ENCODE measurements at places on chromosomes 6 and 20.

- no peak for DNase-seq
Measured at GRCh38 chr6:43290905-43291355, 7.1 kb upstream of the SLC22A7 start.

DNA sequence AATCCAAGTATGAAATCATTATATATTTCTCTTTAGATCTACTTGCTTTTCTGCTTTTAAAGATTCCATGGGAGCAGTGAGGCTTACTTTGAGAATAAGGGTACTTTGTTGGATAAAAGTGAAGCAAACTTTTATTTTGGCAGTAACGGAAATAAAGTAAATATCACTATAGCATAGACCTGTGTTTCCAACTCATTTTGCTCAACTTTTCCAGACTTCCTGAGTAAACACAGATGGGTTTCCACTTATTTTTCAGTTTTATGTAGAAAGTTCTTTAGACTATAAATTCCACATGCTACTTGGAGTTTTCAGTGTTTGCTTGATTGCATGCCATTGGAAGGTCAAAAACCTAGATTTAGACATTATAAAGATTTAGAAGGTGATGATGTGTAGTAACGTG lies 6.2 kb downstream of the STX16 start:
- no peak for DNase-seq

DNA sequence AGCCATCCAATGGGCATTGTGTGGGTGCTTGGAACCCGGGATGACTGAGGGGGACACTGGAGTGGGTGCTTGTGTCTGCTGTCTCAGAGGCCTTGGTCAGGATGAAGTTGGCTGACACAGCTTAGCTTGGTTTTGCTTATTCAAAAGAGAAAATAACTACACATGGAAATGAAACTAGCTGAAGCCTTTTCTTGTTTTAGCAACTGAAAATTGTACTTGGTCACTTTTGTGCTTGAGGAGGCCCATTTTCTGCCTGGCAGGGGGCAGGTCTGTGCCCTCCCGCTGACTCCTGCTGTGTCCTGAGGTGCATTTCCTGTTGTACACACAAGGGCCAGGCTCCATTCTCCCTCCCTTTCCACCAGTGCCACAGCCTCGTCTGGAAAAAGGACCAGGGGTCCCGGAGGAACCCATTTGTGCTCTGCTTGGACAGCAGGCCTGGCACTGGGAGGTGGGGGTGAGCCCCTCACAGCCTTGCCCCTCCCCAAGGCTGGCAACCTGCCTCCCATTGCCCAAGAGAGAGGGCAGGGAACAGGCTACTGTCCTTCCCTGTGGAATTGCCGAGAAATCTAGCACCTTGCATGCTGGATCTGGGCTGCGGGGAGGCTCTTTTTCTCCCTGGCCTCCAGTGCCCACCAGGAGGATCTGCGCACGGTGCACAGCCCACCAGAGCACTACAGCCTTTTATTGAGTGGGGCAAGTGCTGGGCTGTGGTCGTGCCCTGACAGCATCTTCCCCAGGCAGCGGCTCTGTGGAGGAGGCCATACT lies 49.4 kb downstream of the PYGB start:
- no peak for DNase-seq

DNA sequence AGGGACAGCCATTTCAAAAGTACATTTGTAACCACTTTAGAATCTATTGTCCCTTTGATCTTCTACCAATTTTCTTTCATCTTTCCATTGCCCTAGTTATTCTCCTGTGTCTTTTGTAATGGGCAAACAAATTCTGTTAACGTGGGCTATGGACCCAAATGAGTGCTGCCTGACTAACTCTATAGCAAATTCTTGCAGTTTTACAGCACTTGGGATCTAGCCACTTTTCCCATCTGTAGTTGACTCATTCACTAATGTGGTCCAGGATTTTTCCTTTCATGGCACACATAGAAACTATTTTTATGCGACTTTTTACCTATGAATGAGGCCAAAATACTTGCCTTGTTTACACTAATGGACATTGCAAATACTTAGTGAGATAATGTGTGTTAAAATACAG lies 52.0 kb downstream of the GRIK2 start:
- DNase-seq, result no peak

- no peak for DNase-seq
Measured at GRCh38 chr6:111248789-111249188, 161.5 kb downstream of the SLC16A10 start.

DNA sequence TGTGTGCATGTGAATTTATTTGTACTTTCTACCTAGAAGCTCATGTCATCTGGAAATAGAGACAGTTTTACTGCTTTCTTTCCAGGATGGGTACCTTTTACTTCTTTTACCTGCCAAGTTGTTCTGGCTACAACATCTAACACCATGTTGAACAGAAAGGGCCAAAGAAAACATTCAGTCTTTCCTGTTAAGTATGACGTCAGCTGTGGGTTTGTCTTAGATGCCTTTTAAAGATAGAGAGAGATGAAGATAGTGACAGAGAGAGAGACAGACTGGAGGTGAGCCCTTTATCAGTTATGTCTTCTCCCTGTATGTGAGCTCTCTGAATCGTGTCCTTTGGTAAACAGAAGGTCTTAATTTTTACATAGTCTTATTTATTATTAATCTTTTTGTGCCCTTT lies 3.4 kb upstream of the DACT2 start:
- no peak for DNase-seq

- no peak for DNase-seq
Measured at GRCh38 chr6:101534821-101535220, 141.3 kb downstream of the GRIK2 start.

DNA sequence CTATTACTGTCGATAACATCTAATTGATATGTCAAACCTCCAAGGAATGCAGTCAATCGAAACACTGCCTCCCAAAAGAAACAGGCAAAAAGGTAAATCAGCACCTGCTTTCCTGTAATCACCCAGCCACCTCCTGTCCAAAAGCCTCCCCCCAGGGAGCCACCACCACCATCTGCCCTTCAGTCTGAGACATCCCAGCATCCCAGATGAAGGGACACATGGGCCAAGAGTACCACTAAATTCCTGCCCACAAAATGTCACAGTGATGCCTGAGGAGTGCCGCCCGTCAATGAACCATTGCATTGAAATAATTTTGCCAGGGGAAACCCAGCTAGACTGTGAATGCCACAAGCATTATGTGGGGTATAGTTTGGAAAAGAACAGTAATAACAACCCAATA lies 401.7 kb downstream of the ZFAND3 start:
- no peak for DNase-seq

DNA sequence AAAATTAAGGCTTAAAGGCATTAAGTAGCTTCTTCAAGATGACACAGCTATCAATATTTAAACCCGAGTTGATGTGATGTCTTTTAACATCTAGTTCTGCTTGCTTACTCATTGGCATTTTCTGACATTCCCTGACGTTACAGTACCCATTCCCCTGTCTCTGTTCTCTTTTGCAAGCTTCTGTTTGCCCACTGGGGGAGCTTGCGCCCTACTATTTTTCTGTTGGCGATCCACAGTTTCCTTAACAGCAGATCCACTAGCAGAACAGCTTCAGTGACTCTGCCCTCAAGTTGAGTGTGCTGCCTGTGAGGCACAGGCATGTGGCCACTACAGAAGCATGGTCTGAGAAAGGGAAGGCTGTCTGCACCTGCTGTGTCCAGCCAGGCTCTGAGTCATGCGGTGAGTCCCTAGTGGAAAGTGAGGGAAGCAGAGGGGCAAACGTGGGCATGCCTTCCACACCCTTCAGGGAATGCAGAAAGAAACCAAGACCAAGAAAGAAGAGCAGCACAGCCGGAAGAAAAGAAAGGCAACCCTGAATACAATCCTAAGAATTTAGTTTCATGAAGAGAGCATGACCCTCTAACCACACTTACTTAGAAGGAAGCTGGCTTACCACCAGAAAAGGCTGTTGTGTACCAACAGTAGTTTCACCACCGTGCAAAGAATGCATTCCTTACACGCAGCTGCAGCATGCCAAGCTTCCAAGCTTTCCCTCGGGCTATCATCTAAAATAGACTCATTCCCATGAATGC lies 97.7 kb upstream of the VGLL2 start:
- no peak for DNase-seq

GRCh38 chr6:44177691-44178423 lies 19.2 kb downstream of the CAPN11 start:
- DNase-seq, result no peak

- DNase-seq, result no peak
Measured at GRCh38 chr20:49854190-49854875, 41.7 kb downstream of the SLC9A8 start.

DNA sequence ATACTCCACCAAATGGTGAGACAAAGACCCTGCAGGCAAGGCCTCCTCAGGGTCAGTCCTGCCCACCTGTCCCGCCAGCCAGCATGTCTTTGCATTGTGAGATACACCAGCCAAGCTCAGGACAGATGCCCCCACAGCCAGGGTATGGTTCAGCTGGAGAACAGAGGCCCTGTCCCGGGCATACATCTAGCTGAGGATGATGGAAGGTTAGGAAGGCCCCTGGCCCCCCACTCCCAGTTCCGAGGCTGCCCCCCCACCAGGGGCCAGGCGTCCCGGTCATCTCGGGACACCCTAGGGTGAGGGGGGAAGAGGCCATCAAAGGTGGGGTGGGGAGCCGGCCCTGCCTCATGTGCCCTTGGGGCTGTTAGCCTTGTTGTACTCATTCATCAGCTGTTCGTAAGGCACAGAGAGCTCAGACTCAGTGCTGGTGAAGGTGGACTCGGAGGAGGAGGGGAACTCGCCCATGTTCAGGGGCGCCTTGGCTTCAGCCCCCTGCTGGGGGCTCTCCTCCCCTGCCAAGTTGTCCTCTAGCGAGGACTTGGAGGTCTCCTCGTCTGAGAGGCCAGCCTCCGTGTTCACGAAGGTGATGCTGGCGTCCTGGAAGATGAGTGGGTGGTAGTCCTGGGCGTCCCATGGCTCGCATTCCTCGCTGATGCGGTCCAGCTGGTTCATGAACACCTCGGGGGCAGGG lies 38.6 kb downstream of the KCNK5 start:
- DNase-seq, result no peak

DNA sequence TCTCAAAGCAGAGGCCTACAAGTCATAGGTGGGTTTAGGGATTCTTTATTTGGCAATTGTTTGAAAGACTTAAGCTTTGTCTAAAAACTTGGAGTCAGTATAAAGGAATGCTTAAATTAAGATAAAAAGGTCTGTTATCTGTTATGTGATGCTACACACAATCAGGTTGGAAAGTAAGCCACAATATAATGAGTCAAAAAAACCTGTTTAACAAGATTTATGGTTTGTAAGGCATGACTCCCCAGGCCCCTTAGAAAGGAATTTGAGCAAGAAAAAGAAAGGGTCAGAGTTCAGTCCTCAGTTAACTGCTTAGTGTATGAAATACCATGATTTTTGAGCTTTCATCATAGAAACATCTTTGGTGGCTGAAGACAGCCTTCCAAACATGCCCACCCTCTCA lies 66.8 kb upstream of the HMGN3 start:
- no peak for DNase-seq

DNA sequence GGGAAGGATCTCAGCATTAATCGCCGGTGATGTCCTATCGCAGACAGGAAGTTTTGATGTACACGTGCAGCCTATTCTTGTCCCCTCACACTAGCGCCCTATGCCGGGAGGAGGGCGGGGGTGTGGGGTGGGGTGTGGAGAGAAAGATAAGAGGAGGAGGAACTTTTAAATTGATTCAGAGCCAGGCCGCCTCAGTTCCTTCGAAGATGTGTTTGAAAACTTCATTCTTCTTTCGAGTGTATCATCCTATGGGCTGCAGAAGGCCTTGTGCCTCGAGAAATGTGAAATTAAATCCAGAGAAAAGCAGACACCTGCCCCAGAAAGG lies 2.5 kb upstream of the POU3F2 start:
- DNase-seq, result no peak

GRCh38 chr6:139580592-139581484 lies 206.4 kb upstream of the CITED2 start:
- no peak for DNase-seq

GRCh38 chr20:24770628-24771541 lies 178.2 kb upstream of the CST7 start:
- no peak for DNase-seq

DNA sequence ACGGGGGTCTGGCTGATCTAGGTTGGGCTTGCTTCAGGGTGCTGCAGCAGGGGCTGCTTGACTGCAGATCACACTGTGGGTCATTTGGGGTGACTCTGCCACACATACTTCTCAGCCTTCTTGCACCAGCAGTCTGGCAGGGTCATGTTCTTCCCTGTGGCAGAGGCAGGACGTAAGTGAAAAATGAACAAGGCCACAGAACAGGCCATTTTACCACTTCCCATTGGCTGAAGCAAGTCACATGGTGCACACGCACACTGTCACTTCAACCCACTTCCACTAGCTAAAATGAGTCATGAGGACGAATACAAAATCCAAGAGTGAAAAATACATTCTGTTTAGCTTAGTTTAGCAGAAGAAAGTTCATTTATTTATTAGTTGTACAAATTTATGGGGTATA lies 168.6 kb upstream of the GGTLC1 start:
- DNase-seq, result no peak

- no peak for DNase-seq
Measured at GRCh38 chr6:28281288-28282064, at the start of gene PGBD1. Gene PGBD1 (plus strand): TSS chr6:28281572. CDS start chr6:28283814, 2,242 bp downstream.

GRCh38 chr6:136607204-136607931 lies 57.1 kb upstream of the MAP7 start:
- no peak for DNase-seq

DNA sequence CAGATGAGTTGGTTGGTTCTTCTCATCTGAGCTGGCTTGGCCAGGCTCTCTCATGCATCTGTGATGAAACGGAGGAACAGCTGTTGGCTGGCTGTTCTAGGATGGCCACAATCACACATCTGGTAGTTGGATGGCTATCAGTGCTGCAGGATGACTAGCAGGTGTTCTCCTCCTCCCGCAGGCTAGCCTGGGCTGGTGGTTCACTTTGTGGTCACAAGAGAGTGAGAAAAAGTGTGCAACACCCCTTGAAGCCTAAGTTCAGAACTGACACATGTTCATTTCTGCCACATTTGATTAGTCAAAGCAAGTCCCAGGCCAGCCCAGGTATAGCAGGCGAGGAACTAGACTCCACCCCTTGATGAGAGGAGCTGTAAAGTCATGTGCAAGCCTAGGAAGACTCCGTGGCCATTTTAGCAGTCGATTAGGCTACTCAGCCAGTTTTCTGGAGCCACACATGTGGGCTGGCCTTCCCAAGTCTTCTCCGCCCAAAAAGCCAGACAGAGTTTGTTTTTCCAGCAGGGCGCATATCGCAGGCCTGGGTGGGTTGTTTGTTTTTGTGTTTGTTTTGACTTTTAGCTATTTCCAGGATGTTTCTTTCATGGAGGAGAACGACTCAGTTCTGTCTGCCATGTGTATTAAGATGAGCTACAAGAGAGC lies 120.8 kb downstream of the ISM1 start:
- DNase-seq, result no peak

- no peak for DNase-seq
Measured at GRCh38 chr6:56055081-56055704, 179.8 kb upstream of the BMP5 start.

GRCh38 chr20:31581391-31581790 lies 23.7 kb upstream of the ID1 start:
- DNase-seq, result no peak

- DNase-seq, result no peak
Measured at GRCh38 chr20:20368418-20369249, 730 bp downstream of the INSM1 start.
